Right renal pelvis (tissue), 4 donors: ENCODE measurements at places on chromosomes 12 and 14. TPM values are rescaled to one million over a fixed set of nuclear protein-coding genes. Genes with fewer than 3 reads are reported as not detected.

The TTC9 gene
- 3.8 TPM for polyA plus RNA-seq

GRCh38 chr12:102433304-102433703, 47.1 kb downstream of the IGF1 start:
- no peak for DNase-seq

The GPRC5D gene
- 0.51 TPM for polyA plus RNA-seq

- no peak for DNase-seq
Observed at GRCh38 chr14:75568791-75569190, 9.6 kb upstream of the FLVCR2 start.

The LARP4 gene
- 46.9 TPM for polyA plus RNA-seq

The SLC22A17 gene
- 61.5 TPM for polyA plus RNA-seq
